Activated CD4-positive, alpha-beta T cell treated with anti-CD3 and anti-CD28 coated beads for 36 hours (primary cell): ENCODE measurements at places on chromosomes 5 and 9.

- DNase-seq, result no peak
Observed at GRCh38 chr5:73780302-73781080, 154.5 kb downstream of the ARHGEF28 start.

GRCh38 chr5:74240783-74241750 is 399.5 kb downstream of the ENC1 start:
- DNase-seq, result peak; percentile 34

GRCh38 chr9:14313951-14314423 is at the start of gene NFIB:
Gene NFIB, minus strand, starts transcription at chr9:14314141. Its CDS starts 630 bp downstream, at chr9:14313511.
- peak; percentile 39 for DNase-seq

GRCh38 chr9:118809160-118809625 is 560.0 kb downstream of the BRINP1 start:
- DNase-seq, result no peak

DNA sequence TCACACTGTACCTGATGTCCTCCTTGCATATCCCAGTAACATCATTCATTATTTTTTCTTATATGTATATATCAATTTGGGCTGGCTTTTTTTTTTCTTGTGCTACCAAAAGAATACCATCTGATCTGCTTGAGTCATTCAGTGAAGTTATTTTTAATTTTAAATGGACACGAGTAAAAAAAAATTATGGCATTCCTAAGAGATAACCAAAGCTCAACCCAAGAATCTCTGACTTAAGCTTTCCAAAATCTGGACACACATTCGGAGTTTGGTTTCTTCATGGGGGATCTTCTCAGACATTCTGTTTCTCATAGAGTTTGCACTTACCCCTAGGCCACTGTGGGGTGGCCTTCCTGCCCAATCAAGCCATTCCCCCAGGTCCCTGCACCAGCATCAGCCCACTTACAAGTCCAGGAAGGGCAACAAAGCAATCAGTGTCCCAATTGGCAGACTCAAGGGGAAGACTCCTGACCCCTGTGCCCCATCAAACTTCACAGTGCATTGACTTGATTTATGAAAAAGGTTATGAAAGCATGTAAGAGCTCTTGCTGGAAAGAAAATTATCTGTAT is 49.2 kb upstream of the SPDL1 start:
- DNase-seq, result no peak

DNA sequence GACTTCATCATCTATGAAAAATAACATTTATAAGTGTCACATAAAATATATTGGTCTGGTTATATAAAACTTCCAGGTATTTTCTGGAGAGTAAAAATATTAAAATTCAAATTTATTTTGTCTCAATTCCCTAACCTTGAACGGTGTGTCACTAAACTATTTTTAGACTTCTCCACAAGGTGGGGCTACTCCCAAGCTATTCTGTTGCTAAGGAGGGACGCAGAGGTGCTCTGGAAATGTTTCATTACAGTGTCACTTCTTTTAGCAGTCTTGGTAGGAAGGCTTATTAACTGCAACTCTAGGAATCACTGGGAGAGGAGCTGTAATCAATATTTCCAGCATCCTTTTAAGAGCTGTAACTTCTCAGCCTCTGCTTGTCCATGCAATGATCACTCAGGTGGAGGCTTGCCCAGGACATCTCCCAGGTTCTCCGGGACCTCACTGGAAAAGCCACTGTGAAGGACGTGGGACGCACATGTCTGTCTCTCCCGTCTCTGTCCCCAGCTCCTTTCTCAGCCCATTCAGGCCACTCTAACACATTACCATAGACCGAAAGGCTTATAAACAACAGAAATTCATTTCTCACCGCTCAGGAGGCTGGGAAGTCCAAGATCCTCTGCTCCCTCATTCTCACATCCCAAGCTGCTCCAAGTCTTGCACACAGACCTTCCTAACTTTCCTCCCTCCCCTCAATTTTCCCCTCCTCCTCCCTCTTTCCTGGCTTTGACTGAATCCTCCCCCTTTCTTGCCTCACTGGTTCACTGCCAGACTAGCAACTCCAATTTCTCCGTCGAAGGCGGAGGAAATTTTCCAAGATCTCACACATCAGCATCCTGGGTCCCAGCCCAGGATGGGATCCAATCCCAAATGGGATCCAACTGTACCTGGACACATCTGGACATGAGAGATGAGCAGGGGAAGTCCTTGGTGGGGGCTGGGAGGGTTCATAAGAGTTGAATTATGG is 32.7 kb upstream of the DNAH5 start:
- no peak for DNase-seq

GRCh38 chr9:13715430-13715829 is 435.9 kb upstream of the MPDZ start:
- DNase-seq, result no peak

DNA sequence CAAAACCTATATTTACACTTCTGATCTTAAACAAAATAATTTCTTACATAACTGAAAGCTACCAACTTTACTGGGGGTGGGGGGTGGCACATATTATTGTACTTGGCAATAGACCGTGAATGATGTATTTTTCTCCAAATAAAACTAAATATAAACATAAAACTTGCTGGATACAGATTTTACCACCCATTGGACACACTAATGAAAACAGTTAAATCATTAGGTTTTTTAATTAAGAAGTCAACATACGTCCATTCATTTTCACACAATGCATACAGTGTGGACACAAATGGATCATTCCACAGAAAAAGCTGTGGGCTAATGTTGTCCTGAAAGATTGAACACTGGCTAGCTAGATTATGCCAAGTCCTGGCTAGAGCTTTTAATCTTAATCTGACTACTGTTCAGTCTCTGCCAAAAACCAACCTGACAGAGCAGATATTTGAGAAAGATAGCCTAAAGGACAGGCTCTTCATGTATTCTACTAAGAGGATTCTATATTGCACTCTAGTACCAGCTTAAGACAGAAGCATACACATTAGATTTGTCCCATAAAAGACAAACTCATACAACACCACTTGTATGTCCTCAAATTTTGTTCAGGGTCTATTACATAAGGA is 118.1 kb downstream of the SIL1 start:
- DNase-seq, result no peak

- no peak for DNase-seq
Observed at GRCh38 chr5:58182287-58182841, 277.5 kb downstream of the PLK2 start.

- no peak for DNase-seq
Observed at GRCh38 chr5:149456597-149457392, 77.7 kb upstream of the IL17B start.

GRCh38 chr9:110143950-110144545 is 63.9 kb downstream of the C9orf152 start:
- DNase-seq, result peak; percentile 66

DNA sequence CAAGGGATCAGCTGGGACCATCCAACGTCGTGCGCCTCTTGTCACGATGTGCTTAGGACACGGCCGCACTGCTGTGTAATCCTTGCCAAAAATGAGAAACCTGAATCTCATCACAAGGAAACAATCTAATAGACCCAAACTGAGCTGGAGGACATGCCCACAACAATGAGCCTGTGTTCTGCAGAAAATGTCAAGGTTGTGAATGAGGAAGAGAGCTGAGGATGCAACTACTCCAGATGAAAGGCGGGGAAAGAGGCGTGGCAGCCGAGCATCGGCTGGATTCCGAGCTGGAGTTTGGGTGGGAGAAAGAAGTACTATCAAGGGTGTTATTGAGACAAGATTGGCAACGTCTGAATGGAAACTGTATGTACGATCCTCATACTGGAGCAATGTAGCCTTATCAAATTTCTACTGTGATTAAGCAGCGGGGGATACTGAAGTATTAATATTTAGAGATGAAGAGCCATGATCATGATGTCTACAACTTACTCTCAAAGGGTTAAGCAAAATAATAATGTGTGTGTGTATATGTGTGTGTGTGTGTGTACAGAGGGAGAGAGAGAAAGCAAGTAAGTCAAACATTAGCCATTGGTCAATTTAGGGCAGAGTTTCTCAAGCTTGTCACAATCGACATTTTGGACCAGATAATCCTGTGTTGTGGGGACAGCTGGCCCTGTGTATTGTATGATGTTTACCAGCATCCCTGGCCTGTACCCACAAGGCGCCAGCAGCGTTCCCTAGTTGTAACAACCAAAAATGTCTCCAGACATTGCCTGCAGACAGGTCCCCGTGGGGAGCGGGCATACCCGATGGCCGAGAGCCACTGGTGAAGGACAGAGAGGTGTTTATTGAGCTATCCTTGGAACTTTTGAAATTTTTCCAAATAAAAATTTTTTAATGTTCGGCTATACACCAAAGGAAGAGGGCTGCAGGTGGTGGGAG is 46.5 kb downstream of the DUSP1 start:
- no peak for DNase-seq

DNA sequence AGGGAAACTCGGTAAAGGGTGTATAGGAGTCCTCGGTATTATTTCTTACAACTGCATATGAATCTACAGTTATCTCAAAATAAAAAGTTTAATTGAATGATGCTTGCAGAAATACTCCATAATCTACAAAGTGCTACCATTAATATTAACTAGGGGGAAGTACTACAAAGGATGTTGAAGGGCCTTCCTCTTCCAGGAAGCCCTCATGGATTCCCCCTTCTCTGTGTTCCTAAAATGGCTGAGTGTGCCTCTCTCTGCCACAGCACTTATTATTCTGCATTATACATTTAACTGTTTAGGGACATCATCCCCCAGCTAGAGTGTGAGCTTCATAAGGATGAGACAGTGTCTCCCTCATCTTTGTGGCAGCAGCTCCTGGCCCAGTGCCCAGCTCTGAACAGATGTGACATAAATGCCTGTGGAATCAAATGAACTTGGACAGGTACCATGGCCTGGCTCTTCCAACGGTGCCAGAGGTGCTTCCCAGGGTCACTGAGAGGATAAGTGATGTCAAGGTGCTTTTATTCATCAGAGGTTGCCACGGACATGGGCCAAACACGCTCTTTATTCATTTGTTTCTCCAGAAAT is 99.5 kb downstream of the PAX5 start:
- peak; percentile 15 for DNase-seq

DNA sequence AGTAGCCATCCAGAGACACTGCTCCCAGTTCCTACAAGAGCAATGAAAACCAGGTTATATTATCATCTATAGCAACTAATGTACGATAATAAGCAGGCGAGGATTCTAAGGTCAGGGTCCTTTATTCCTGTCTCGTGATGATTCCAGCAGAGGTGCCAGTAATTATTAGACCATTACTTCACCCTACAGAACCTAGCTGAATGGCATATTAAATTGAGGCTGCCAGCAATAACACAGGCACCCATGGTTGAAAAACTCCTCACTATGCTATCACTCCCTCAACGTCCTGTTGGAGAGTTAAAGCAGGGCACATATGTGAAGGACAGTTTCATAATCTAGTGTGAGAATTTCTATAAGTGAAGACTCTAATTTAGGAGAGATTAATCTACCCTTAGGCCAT is 29.7 kb downstream of the DCAF12 start:
- DNase-seq, result no peak

- no peak for DNase-seq
Observed at GRCh38 chr9:107051392-107051791, 188.4 kb downstream of the ZNF462 start.

DNA sequence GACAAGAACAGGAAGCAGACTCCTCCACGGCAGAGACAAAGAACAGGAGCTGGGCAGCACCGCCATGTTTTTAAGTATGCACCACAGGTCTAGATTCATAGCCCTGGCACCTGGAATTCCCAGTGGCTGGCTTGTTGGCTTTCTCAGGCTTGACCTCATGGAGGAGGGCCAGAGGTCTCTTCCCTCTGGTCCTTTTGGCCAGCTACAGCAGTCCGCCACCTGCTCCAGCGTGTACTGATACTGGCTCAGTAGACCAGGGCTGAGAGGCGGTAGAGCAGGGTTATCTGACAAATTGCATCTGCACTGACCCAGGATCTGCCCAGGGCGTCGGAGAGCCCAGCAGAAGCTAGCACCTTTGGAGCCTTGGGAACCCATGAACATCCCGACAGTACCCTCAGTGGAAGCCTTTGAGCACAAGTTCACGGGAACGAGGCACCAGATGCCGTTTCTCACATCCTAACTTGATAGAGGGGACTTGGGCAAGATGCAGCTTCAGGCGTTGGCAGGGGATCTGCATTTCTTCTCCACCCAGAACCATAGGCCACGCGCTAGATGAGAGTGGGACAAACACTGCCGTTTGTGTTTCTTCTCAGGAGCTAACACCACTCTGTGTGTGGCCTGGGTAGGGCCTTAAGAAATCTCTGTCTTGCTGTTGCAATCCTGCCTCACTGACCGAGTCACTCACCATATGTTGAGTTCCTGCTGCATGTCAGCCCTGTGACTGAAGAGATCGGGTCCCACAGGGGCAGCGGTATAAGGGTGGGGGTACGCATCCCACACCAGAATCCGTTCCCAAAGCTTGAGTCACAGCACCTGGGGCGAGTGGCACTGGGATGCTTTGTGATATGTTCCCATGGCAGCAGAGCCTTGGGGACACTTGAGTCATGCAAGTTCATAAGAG is 90.3 kb upstream of the OTULINL start:
- DNase-seq, result no peak

- no peak for DNase-seq
Observed at GRCh38 chr9:96508227-96508940, 58.4 kb downstream of the HABP4 start.

GRCh38 chr5:155027993-155028629 is 14.6 kb downstream of the KIF4B start:
- no peak for DNase-seq

DNA sequence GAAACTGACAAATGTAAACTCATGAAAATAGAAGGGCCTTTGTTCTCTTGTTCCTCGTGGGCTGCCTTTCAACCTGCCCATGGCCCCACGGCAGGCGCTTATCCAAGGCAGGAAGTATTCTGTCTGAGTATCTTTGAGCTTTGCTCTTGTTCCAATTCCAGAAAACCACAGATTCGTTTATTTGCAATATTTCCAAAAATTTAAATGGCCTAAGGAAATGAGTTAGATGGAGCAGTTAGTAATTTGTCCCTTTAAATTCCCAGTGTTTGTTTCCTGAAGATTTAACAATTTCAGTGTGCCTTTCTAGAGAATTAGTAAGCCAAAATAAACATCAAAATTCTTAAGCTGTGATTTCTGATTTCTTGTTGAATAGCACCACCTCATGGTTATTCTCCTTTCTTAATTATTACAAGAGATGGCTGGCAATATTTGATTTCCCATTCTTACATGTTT is 299.4 kb upstream of the RASA1 start:
- no peak for DNase-seq

- peak; percentile 12 for DNase-seq
Observed at GRCh38 chr9:1490341-1491232, 440.4 kb downstream of the DMRT2 start.

DNA sequence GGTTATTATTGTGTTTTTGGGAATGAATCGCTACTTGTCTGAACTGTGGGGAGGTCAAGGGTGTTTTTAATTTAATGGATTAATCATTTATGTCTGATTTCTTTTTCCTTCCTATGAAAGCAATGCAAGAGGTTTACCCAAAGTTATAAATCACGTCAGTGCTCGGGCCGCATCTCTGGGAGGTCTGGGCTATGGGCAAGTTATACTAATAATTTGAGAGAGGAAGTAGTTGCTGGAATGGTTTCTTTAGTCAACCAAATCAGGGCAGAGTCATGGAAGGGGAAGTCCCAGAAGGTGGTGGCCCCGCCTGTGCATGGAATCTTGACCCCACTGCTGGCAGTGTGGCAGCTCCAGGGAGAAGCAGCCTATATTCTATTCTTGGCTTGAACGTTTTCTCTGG is 180.2 kb downstream of the HSPA4 start:
- DNase-seq, result no peak

GRCh38 chr5:64790210-64790609 is 21.5 kb downstream of the CWC27 start:
- DNase-seq, result no peak

- no peak for DNase-seq
Observed at GRCh38 chr5:37720550-37720952, 119.3 kb downstream of the GDNF start.
